ENCODE measurements at places on chromosomes 4 and X.

GRCh38 chr4:101009471-101009870 lies 337.9 kb downstream of the PPP3CA start:
- no peak for DNase-seq

- no peak for DNase-seq
Observed at GRCh38 chr4:127249767-127250108, 383.0 kb upstream of the INTU start.

- DNase-seq, result no peak
Observed at GRCh38 chr4:21413807-21414370, 534.7 kb downstream of the KCNIP4 start.

GRCh38 chr4:100170986-100171385 lies 19.3 kb downstream of the DDIT4L start:
- no peak for DNase-seq

- DNase-seq, result no peak
Observed at GRCh38 chrX:15072880-15073279, 197.0 kb downstream of the ASB9 start.

GRCh38 chr4:40722576-40723161 lies 27.1 kb upstream of the NSUN7 start:
- no peak for DNase-seq

DNA sequence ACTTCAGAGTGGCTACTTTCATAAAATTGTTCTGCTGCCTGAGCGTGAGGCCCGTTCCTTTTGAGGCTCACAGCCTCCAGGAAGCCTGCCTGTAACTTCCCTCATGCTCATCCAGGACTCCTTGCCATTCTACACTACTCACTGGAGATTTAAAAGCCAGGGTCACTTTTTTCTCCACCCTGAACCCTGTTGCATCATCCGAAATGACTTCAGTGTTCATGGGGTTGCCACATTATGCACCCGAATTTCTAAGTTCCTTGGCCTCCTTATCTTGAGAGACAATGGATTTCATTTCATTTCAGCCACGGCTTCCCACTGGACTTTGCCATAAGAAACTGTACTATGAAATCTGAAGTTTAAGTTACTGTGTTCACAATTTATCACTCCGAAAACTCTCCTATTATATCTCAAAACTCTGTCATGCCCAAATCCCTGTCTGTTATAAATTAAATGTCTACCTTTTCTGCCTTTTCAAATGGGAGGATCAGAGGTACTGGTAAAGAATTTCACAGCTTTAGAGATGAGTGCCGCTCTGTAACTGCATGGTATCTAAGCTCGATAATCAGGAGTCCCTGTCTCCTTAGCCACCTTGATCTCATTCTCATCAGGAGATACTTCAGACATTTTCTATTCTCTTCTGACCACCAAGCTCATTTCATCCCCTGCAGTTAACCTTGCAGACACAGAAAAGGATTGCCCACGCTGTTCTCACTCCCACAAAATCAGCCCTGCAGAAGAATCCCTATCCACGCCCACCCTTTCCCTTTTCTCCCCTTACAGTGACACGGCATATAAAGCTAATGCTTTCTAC lies 59.9 kb downstream of the TRIML1 start:
- DNase-seq, result no peak

DNA sequence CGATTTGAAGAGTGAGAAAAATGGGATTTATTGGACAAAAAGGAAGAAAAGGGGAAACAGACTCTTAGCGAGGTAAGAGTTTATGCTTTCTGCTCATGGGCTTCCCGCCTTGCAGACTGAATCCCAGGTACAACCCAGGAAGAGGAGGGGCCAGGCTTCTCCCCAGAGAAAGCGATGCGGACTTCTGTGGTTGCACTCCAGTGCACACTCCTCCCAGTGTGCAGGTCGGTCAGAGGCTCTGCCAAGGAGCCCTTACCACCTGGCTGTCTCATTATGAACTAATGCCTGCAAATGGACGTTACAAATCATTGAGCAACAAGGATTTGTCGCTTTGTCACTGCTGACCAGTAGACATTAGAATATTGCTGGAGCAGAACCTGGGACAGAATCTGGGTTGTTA lies 39.9 kb upstream of the GLRA2 start:
- no peak for DNase-seq

Data from stimulated activated CD8-positive, alpha-beta memory T cell treated with anti-CD3 and anti-CD28 coated beads, Interleukin-4, amount 100 ng/mL, for 4 hours (primary cell).